ENCODE measurements at places on chromosomes 12 and 14.
A peak's percentile ranks its signal among the peaks of the same experiment; 100 is the strongest.

DNA sequence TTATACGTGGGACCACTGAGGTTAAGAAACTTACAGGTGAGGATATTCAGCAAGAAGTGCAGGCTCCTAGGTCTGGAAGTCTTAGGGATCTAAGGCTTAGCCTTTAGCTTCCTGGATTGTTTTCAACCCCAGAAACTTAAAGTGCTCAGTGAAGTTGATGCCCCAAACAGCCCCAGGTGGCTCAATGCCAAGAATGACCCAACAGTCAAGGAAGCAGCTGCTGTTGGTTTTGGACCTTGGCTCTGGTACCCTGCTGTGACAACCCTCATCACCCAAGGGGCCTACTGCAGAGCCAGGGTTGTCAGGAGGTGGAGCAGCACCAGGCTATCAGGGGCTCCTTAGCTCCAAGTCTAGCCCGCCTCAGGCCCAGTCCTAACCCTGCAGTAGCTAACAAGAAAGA is 36.8 kb downstream of the VDR start:
- no peak for DNase-seq

GRCh38 chr12:124453419-124454351 is 113.7 kb downstream of the NCOR2 start:
- DNase-seq: no peak

DNA sequence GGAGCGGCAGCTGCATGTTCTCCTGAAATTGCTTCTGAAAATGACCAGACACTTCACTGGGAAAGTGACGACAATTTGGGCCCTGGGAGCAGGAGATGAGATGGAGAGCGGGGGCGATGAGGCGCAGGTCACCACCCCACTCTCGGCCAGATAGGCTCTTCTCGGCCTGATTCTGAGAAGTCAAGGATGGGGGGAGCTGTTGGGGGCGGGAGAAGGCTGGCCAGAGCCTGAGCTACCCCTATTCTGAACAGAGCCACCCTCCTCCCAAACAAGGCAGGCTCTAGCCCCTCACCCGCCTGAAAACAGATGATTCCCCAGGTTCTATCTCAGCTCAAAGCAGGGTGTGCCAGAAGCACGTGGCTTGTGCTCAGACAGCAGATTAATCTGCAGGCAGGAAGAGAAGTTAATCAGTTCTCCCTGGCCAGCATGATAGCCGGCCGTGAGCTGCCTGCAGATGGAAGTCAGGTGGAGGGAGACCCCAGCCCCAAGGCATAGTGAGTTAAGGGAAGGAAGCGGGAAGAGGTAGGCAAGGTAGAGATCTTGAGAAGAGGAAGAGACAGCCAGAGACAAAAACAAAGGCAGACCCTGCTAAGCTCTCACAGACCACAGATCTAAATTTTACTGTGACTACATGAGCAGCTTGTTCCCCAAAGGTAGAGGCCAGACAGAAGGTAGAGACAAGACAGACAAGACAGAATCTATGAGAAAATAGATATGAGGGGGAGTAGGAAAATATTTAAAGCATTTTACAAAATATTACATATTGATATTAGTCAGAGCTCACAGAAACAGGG is 10.9 kb upstream of the TAC3 start:
- no peak for DNase-seq

DNA sequence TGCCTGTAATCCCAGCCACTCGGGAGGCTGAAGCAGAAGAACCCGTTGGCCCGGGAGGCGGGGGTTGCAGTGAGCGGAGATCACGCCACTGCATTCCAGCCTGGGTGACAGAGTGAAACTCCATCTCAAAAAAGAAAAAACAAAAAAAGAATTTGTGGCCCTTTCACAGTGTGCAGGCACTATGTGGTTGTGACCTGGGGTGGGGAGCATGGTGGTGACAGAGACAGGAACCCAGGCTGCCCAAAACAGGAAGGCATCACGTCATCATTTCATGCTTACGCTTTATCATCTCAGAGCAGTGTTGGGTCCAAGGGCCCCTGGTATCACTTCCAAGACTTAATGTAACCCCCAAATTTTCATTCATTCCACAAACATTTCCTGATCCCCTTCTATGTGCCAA is 175.7 kb upstream of the GSC start:
- DNase-seq: no peak

DNA sequence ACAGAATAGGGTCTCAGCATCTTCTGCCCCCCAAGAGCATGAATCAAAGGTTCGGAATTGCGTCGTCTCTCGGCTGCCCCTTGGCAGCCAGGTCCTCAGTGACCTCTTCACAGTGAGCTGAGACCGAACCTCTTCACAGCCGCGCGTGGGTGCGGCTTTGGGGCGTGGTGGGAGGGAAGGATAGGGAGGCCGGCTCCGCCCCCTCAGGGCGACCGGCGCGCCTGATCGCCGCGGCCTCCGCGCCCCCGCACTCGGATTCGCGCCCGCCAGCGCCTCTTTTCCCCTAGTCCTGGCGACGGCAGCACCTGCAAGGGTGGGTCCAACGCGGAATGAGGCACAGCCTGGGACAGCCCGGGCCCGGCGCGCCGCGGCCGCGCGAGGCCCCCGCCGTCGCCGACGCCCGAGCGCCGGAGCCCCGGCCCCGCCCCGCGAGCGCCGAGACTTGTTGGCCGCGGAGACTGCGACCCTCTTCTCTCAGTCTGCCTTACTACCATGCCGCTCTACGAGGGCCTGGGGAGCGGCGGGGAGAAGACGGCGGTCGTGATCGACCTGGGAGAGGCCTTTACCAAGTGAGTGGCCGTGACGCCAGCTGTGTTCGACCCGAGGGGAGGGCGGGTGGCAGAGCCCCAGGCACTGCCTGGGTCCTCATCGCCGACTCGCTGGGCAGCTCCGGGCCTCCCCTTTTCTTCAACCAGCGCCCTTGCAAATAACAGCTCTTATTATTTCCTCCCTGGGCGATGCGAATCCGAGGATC is at the start of gene ACTR10:
ACTR10 (plus strand) TSS at position 424 of the 754 bp plus-strand sequence; CDS start at position 493, 69 bp downstream.
- DNase-seq: peak; percentile 23

DNA sequence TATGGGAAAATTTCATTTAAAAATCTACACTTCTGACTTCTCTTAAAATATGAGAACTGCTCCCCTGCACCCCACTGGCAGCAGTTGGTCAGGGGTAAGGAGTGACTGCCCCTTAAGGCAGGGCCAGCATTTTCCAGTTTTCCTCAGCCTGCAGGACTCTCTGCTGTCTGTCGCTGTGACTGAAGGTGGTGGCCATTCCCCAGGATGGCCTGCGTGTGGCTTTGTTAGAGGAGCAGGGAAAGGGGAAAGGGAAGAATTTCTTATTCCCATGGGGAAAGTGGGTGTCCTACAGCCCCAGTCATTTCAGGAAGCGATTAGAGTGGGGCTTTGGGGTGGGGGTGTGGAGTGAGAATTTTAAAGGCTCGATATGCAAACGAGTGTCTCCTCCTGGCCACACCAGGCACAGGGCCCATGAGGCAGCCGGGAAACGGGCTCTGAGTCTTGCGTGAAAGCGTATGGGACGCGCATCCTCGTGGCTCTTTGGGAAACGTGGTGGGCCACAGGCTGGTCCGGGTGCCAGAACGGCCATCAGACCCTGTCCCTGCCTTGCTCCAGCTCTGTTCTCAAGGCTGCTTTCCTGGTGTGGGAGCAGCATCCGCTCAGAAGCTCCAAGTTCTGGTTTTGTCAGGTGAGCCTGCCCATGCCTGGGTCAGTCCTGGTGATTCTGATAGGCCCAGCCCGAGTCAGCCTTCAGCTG is 23.5 kb downstream of the ADGRD1 start:
- DNase-seq: no peak

DNA sequence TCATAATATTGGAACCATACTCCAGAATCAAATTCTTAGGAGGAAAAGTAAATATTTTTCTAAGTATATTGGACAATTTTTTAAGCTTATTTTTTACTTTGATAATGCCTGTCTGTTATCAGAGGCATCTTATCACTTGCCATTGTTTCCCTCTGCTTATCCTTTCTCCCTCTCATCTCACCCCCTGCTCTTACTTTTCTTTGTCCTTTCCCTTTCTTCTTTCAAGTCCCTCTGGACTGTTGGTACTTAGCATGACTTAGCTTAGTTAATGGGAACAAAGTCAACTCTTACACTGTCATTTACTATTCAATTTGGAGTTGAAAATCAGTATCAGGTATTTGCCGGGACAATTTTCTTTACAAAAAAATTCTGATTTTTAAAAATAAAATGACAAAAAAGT is 45.2 kb downstream of the ABCD2 start:
- no peak for DNase-seq

GRCh38 chr12:124906606-124907261 is 7.7 kb downstream of the UBC start:
- DNase-seq: no peak

GRCh38 chr12:79921786-79922185 is 13.1 kb downstream of the PPP1R12A start:
- DNase-seq: no peak

Data from skeletal muscle cell (primary cell).